ENCODE measurements at places on chromosomes 16 and 17.

DNA sequence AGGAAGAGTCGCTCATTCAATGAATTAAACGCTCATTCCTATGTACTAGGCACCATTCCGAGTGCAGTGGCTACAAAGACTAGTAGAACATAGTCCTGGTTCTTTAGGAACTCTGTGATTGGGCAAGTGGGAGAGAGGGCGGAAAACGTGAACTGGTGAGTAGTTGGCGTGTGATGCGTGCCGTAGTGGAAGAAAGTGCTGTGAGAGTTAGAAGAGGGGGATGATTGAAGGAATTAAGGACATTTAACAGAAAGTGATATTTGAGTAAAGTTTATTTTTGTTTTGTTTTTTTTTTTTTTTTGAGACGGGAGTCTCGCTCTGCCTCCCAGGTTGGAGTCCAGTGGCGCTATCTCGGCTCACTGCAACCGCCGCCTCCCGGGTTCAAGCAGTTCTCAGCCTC is 7.9 kb upstream of the SLFN14 start:
- DNase-seq: no peak

GRCh38 chr17:59825533-59826322 is 67.0 kb downstream of the TUBD1 start:
- no peak for DNase-seq

GRCh38 chr17:8963647-8964258 is 1.8 kb downstream of the PIK3R5 start:
- DNase-seq: no peak

DNA sequence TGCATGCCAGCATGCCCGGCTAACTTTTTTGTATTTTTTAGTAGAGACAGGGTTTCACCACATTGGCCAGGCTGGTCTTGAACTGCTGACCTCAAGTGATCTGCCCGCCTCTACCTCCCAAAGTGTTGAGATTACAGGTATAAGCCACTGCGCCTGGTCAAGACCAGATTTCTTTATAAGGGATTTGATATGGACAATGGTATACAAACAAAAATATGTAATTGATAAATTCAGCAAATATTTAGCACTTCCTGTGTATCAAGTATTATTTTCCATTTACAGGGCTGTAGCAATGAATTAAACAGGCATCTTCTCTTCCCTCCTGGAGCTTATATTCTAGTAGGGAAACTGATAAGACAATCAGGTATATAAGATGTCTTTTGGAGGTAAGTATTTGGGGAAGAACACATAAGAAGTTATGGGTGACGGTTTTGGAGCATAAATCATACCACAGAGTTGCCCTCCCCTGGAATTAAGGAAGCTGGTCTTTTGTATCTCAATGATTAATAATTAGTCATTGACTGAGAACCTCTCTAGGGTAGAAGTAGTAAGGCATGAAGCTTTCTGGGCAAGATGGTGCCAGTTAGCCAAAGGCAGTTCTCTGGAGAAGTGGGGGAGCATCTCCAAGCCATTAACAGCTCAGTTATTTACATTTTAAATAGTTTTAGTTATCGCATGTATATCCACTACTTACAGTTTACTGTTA is 35.8 kb downstream of the TANC2 start:
- DNase-seq: no peak

DNA sequence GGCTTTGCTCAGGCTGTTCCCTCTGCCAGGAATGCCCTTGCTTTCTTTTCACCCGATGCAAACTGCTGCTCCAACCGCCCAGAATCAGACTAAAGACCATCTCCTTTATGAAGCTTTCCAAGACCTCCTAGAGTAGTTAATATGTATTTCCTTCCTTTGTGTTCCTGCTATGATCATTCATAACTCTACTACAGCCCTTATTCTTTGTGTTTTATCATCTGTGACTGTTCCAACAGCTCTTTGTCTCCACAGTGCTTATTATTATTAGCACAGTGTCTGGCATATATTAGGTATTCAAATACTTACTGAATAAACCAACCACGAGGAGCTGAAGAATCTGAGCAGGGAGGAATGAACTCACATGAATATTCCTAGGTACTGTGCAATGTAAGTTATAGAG is 7.6 kb downstream of the PSME3IP1 start:
- DNase-seq: no peak

DNA sequence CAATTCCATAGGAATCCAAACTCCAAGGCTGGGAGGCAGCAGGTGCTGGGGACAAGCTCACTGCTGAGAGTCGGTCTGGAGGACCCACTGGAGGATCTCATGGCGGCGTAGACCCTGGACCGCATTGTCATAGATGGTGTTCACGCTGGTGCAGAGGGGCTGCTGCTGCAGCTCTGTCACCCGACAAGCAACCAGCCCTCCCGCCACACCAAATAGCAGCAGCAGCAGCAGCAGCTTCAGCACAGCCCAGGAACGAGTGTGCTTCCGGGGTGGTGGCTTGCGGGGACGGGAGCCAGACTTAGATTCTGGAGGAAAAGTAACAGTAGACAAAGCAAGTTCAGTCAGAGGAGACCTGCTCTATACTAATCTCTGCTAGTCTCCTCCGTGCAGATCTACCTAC is 9.9 kb downstream of the EME1 start:
- no peak for DNase-seq

GRCh38 chr17:46771561-46772474 is 46.7 kb downstream of the WNT3 start:
- DNase-seq: no peak

GRCh38 chr17:19384723-19385391 is 2.1 kb downstream of the MFAP4 start:
- no peak for DNase-seq

Data from COR-L47 (cell line).